D341Med (cell line): ENCODE measurements at places on chromosomes 13 and 19.

GRCh38 chr13:30241532-30241931 is 65.8 kb downstream of the KATNAL1 start:
- no peak for DNase-seq

DNA sequence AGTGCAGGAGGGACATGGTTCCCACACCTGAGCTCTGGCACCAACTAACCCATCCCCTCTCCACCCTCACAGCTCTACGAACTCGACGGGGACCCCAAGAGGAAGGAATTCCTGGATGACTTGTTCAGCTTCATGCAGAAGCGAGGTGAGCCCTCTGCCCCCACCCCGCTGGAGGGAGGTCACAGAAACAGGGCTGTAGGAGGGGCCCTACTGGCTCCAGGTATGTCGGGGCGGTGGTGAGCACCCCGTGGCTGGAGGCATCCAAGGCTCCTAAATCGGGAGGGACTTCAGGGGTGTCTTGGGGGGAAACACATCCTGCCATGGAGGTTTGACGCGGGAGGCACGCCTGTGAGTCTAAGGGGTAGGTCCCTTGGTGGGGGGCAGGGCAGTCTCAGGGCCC is 24.1 kb upstream of the WDR18 start:
- no peak for DNase-seq

- DNase-seq: no peak
Observed at GRCh38 chr13:30172593-30173302, 134.6 kb downstream of the KATNAL1 start.

- DNase-seq: peak; percentile 32
Observed at GRCh38 chr19:10686661-10687517, 14.3 kb upstream of the QTRT1 start.

- DNase-seq: peak; percentile 95
Observed at GRCh38 chr19:50431343-50432220, 1.1 kb upstream of the MYBPC2 start.

DNA sequence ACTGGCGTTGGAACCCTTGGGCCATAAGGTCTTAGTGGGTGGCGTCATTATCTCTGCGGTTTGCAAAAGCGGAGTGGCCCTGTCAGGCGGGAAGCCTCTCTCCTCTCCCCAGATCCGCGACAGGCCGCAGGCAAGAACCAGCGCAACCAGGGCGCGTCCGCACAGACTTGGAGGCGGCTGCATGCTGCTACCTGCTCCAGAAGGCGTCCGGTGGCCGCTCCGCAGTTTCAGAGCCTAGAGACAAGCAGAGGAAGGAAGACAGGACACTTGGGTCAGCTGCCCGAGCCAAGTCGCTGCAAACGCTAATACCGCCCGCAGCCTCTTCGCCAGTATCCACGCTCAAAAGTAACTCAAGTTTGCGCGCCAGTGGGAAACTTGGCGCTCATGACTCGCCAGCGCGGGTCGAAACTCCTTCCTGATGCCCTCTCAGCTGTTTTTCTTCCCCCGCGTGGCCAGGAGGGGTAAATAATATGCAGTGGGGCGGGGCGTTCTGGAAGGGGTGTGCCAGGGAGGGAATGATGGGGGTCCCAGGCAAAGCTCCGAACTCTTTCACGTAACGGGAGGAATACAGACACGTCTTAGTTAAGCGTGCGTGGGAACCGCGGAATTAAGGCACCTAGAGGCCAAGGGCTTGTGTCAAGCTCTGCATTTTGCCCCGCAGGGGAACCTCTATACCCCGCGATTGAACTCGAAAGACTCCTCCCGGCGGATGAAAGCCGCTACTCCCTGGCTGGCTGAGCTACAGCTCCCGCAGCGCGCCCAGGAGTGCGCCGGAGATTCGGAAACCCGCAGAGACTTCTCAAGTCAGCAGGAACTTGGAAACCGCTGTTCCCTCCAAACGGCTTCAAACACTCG is at the start of gene EDNRB:
TSS of gene EDNRB (minus strand) at position 441 of the 855 bp plus-strand sequence. CDS start at position 183, 258 bp downstream.
- peak; percentile 54 for DNase-seq

GRCh38 chr13:84296401-84296800 is 414.1 kb upstream of the SLITRK1 start:
- no peak for DNase-seq

DNA sequence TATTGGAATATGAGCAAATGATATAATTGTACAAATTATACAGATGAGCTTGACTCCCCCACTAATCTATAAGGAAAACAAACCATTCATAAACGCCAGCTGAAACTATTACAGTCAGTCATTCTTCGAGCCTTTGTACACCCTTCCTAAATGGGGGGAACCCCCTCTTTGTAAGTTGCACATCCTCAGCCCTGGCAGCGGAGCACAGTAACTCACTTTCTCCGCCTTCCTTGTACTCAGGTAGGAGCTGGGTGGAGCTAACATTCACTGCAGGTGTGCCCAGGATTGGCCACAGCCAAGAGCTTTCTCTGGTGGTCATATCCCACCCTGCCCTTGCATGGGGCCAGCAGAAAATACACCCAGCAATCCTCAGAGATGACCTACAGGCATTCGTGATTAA is 28.6 kb downstream of the PIN1 start:
- DNase-seq: no peak

GRCh38 chr13:53167561-53167960 is 138.9 kb downstream of the OLFM4 start:
- DNase-seq: peak; percentile 45

DNA sequence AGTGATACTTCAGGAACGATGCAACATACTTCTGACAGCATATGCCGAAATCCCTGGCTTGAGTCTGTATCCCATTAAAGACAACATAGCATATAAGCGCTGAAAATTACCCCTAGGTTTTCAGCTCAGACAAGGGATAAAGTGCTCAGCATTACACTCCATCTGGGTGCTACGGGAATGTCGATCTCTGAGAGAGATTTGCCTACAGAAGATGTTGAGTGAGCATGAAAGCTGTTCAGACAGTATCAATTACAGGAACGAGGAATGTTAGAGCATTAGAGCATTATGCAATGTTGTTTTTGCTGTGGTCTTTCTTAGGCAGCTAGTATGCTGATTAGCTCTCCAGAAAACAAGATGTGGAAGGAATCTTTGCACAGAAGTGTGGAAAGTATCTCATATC is 484.5 kb downstream of the LIG4 start:
- DNase-seq: peak; percentile 54

DNA sequence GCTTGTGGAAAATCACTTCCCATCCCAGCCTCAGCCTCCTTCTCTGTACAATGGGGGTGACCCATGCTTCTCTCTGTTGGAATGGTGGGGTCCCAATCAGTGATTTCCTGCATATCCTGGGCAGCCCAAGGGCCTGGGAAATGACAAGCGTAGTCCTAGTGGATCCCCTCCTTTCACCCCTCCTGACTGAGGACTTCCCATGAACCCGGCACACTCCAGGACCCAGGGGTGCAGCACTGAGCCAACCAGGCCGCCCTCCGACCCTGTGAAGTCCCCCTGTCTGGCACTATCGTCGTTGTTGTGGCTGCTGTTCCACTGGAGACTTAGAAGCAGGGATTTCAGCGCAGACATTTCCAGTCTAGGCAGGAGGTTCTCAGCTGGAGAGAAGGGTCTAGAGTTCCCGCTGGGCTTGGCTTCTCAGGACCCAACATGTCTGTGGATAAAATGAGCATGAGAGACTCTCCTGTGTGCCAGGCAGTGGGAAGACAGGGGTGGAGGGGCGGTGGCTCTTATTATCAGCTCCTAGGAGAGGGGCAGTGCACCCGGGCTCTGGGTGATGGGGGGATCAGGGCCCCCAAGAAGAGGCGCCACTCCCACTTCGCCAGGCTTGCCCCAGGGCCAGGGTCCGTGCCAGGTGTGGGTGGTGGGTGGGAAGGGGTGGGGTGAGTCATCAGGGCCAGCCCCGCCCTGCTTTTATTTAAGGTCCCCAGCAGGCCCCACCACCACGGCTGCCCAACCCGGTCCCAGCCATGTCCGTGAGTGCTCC is at the start of gene LGALS7B:
TSS of gene LGALS7B (plus strand) at position 723 of the 766 bp plus-strand sequence. CDS start at position 750, 27 bp downstream.
- DNase-seq: no peak

DNA sequence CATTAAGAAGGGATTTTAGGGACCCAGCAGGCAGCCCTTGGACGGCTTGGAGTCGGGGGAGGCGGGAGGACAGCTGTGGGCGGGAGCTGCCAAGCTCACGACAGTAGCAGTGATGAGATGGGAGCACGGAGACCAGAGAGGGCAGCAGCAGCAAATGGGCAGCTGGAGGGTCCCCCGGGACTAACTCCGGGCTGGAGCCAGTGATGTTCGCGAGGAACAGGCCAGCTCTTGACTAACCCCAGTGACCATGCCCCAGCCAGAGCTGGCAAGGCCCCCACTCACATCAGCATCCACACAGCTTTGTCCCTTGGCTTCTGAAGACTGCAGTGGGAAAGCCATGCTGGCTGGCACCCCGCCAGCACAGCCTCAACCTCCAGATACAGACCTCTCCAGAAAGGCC is 81.9 kb downstream of the RAB20 start:
- no peak for DNase-seq

- no peak for DNase-seq
Observed at GRCh38 chr19:18861235-18861634, 29.5 kb downstream of the UPF1 start.

GRCh38 chr13:78201411-78201810 is 282.8 kb upstream of the EDNRB start:
- DNase-seq: no peak

DNA sequence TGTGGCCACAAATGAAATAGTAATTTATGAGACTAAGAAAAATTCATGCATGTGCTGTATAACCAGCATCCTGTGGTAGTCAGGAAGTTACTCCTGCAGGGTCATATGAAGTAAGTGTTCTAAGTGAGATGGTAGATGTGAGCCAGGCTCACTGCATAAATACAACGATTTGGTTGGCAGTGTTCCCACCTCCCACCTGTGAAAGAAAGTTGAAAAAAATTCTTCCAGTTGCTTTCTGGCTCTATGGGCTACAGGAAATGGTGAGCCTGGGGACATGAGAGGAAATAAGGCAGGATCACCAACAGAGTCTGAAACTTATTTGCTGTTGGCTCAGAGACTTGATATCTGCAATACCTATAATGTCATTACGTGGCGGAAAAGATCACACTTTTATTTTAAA is 301.7 kb upstream of the SPRY2 start:
- no peak for DNase-seq

DNA sequence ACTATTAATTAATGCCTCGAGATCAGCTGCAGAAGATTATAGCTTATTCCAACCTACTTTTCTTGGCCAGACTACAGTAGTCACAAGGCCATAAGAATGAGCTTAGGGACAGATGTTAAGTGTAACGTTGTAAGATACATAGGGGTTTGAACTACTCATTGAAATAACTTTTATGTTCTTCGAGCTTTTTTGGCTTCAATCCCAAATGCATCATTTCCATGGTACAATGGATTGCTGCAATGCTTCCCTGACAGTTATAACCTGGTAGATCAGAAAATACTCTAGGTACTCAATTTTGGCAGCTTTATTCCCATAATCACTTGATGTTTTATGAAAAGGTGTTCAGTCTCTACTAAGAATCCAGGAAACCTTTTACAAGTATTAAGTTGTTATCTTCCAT is 2216.7 kb upstream of the PCDH20 start:
- DNase-seq: no peak

DNA sequence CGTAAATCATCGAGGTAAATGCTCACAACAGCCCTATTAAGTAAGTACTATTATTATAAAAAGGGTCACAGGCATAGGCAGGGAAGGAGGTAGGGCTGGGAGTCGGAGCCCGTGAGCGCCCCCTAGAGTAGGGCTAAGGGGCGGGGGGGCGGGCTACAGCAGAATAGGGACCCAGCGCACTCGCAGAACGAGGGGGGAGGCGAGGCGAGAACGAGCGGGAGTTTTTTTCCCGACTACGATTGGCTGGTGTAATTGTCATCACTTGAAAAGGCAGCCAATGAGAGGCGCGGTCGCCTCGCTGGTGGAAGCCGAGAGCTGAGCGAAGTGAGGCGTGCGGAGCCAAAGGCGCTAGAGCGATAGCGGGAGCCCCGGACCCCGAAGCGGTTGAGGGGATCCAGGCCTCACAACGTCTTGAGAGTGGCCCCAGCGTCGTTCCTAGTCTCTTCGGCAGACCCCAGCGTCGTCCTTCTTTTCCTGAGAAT is 24.2 kb downstream of the KEAP1 start:
- DNase-seq: peak; percentile 91

- DNase-seq: no peak
Observed at GRCh38 chr13:19685034-19685433, 51.6 kb downstream of the MPHOSPH8 start.

DNA sequence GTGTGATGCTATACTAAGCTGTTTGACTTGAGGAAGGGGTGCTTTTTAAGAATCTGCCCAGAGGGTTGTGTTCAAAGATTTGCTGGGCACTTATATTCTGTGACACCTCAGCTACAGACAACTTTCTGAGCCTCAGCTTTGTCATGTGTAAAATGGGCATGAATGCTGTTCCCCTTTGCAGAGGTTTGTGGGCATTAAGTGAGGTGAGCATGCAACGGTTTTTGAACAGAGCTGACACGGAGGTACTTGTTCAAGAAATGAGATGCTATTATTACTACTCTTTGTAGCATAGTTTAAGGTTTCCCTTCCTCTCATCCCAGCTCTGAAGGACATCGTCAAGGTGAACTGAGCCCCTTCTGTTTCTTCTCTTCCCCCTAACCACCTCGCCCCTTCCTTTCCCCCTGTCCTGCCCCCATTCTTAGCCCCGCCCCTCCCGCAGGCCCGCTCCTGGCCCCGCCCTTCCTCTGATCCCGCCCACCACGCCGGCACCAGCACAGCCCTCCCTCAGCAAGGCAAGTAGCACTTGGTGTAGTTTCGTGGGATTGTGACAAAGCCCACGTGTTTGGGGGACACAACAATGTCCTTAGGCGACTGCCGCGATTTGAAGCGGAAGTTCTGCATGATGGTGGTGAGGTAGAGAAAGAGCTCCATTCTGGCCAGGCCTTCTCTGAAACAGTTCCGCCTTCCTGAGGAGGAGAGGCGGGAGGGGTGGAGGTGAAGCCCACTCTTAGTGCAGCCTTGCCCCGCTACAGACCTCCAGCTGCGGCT is 26.1 kb upstream of the CYP2A7 start:
- DNase-seq: no peak

DNA sequence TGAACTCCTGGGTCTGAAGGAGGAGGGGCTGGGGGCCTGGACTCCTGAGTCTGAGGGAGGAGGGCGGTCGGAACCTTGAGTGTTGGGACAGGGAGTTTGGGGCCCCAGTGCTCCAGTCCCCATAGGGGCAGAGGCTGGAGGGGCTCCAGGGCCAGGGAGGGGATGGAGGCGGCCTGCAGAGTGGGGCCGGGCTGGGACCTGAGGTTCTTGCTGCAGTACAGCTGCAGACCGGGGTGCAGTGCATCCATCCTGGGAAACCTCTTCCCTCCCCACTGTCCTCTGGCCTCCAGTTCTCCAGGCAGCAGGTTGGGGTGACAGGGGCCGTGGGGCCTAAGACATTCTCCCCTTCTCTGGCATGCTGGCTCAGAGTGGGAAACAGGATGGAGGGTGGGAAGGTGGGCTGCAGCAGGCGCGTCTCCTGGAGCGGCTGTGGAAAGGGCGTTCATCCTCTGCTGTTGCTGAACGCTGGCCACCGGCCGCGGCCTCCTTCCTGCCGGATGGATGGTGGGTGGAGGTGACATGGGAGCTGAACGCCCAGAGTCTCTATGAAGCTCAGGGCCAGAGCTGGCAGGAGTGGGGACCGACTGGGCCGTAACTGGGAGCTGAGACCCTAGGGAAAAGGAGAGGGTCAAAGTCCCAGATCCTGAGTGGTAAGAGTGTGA is 1.6 kb downstream of the BRSK1 start:
- DNase-seq: no peak
